ENCODE measurements at places on chromosomes 13 and 19.
A peak's percentile ranks its signal among the peaks of the same experiment; 100 is the strongest.

DNA sequence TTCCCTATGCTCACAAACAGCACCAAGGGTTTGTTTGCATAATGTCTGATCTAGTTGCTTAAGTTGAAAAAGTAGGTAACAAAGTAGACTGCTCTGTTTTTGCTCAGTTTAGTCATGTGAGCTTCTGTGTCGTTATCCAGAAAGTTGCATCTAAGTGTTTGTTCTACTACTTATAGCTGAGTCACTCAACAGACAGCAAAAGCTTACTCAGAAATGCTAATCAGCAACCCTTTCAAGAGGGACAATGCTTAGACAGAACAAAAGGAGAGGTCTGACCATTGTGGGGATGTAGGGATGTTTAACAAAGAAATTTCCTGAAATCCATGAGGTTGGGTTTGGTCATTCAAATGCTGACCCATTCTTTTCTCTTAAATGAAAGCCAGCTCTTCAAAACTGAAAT, 106.4 kb downstream of the ATP8A2 start:
- DNase-seq = no peak

DNA sequence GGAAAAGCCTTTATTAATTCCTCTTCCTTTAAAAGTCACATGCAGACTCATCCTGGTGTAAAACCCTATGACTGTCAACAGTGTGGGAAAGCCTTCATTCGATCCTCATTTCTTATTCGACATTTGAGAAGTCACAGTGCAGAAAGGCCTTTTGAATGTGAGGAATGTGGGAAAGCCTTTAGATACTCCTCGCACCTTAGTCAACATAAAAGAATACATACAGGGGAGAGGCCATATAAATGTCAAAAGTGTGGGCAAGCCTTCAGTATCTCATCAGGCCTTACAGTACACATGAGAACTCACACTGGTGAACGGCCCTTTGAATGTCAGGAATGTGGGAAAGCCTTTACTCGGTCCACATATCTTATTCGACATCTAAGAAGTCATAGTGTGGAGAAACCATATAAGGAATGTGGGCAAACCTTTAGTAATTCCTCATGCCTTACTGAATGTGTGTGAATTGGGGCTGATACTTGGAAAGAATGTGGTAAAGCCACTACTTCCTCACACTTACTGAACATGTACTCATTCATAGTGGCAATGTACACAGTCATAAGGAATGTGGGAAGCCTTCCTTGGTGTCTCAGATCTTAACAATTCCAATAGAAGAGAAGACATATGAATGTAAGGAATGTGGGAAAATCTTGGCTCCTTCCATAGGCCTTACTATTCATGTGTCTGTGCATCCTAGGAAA, 18.8 kb downstream of the ZNF559 start:
- no peak for DNase-seq

GRCh38 chr19:38658462-38659306, 11.2 kb downstream of the ACTN4 start:
- no peak for DNase-seq

GRCh38 chr19:20259615-20260014, 92.6 kb downstream of the ZNF486 start:
- DNase-seq = no peak

DNA sequence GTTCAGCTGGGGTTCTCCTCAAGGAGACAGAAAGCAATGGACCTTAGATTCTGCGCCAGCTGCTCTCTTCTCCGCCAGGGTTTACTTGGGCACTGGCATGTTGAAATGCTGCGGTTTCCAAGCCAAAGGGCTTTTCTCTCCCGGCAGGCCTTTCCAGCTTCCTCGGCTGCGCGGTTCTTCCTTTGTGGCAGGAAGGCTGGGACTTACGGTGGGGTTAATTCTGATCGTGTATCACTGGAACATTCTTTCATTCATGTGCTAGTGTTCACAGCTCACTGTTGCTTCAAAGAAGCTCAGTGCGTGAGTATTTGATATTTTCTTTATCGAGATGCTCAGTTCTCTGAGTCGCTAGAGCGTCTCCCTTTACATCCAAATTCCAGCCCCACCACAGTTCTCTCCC, 723.2 kb downstream of the UQCRFS1 start:
- no peak for DNase-seq

DNA sequence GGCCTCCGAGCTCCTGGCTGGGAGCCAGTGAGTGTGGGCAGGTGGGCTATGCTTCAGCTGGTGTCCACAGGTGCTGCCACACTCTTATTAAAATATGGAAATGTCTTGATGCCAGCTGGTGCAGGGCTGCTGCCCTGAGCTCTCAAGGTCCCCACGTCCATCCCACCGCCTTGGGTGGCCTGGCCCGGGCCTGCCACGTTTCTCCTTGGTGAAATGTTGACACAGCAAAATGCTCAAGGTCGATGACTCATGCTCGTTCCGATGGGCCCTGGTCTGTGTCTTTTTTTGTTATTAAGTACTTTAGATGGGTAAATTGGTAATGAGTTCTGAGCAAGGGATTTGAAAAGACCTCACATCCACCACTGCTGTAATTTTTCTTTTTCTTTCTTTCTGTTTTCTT, 524.7 kb downstream of the MYO16 start:
- no peak for DNase-seq

DNA sequence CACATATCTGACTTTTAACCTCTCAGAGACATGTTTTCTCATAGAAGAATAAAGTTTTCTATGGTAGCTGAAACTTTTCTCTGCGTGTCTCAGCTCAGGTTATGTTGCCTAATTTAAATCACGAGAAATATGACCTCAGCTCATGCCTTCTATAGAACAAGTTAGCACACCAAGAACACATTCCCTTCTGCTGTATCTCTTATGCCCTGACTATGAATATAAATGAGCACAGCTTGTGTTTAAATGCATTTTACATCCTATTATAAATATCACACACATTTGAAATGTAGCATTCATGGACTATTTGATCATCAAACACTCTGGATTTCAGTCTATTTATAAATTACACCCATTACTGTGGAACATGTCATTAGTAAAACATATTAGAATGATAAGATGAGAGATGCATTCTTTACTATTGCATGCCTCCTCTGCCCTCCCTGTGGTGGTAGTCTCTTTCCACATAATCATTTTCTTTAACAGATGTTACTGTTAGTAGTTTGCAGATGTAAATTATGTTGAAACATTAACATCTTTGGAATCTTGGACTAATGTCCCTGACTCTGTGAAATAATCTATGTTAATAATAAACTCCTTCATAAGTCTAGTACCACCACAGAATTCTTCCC, 2044.9 kb upstream of the PCDH20 start:
- DNase-seq = no peak

DNA sequence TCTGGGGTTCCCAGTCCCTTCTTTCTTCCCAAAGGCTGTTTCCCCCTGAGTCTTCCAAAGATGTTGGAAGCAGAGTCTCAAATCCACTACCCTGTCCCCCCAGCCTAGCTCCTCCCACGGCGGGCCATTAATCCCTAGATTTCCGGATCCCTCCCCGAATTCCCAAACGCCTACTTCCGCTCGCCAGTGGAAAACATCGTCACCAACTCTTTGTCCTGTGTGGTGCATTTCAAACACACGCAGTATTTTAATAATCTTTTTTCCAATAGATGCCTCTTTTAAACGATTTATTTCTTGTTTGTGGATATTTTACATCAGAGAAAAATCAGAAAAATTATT, 610 bp downstream of the ZNF791 start:
- DNase-seq = no peak

DNA sequence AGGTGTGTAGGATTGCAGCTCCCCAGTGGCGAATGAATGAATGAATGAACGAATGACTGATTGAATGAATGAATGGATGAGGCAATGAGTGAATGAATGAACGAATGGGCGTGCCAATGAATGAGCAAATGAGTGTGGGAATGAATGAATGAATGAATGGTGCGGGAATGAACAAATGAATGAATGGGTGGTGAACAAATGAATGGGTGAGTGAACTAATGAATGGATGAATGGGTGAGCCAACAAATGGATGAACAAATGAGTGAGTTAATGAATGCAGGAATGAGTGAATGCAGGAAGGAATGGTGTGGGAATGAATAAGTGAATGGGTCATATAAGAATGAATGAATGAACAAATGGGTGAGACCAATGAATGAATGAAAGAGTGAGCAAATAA, 14.7 kb downstream of the ANKRD24 start:
- DNase-seq = no peak

DNA sequence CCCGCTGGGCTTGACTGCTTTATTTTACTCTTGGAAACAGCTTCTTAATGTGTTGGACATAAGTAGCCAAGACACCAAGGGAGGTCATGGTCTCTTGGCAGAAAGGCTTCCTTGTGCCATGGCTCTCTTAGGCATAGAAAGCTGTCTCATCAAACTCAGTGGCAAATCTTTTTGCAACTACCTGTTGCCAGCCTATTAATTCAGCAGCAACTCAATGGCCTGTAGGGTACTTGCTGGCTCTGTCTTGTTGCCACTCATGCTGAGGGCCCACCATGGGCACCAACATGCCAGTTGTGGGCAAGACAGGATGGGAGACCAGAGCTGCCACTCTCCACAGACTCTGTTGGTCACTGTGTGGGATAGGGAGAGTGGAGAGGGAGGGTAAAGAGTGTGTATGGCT, 1209.4 kb downstream of the UQCRFS1 start:
- no peak for DNase-seq

DNA sequence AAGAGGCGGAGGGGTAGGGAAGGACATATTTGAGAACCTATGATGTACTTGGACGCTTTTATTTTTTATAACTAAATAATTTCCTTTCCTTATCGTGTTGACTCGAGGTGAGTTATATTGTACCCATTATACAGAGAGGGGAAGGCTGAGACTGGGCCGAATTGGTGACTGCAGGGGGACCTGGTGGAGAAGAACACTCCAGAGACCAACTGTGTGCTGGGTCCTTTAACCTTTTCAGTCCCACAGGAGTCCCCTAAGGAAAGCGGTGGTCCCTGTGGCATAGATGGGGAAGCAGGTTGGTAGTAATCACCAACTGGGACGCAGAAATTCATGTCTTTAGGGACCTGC, 633 bp downstream of the MYH14 start:
- no peak for DNase-seq

DNA sequence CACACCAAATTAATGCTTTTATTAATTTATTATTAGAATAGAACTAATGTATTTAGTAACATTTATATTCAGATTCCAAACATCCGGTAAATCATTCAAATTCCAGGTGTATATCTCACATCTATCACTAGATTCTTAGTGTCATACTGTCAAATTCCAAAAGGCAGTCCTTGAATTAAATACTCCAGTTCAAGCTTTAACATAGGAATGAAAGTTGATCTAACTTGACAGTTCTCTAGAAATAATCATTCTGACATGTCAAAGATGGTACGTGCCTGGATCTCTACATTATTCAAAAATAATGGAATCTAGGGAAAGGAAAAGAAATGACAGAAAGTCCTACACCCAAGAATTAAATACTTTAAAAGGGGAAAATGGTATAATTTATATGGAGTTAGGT, 1161.5 kb downstream of the PCDH9 start:
- DNase-seq = no peak

- DNase-seq = no peak
Observed at GRCh38 chr13:110126391-110126961, 180.5 kb downstream of the COL4A1 start.

DNA sequence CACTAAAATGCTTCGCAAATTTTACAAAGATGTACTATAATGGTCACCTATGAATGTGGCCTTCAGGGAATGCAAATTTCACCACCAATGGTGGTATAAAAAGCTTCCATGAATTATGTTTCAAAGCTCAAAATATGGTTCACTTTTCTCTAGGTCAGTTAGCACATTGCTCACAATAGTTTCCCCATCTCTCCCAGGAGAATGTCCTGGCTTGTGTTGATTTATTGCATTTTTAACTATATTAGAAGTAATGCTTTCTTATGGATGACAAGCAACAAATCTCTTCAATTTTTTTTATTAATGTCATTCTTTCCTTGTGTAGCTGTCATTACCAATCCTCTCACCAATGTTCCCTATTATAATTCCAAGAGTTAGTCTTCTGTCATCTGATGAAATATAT, 621.2 kb downstream of the TBC1D4 start:
- no peak for DNase-seq

- DNase-seq = peak; percentile 27
Observed at GRCh38 chr13:41463838-41464602, 6.7 kb downstream of the RGCC start.

DNA sequence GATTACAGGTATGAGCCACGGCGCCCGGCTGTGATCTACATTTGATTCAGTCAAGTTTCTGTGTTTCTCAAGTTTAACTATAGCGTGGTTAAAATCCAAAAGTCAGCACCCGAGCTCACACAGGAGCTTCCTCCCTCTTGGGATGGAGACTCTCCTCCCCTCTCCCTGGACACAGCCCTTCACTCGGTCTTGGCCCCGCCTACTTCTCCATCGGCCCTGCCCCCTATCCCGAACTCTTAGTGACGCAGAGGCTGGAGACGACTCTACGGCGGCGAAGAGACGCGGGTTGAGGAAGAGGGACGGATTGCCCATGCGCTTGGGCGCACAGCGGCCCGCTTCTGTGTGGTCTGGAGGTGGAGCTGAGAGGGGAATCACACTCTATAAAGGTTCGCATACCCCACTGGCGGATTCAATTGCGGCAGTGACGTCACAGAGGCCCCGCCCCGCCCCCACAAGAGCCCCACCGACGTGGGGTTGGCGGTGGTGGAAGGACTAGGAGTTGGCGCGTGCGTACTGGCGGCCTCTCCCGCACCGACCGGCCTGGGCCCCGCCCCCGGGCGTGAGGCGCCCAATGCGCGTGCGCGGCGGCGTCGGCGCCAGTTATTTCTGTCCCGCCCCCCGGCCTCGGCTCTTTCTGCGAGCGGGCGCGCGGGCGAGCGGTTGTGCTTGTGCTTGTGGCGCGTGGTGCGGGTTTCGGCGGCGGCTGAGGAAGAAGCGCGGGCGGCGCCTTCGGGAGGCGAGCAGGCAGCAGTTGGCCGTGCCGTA, at the start of gene TRIM28:
Gene TRIM28, plus strand, starts transcription at position 239 of the 765 bp plus-strand sequence. CDS start 694 bp downstream, outside the sequence.
- peak; percentile 100 for DNase-seq

- DNase-seq = no peak
Observed at GRCh38 chr13:37241786-37242185, 136.3 kb upstream of the CSNK1A1L start.

GRCh38 chr19:18310118-18310909, 12.6 kb downstream of the LSM4 start:
- no peak for DNase-seq

DNA sequence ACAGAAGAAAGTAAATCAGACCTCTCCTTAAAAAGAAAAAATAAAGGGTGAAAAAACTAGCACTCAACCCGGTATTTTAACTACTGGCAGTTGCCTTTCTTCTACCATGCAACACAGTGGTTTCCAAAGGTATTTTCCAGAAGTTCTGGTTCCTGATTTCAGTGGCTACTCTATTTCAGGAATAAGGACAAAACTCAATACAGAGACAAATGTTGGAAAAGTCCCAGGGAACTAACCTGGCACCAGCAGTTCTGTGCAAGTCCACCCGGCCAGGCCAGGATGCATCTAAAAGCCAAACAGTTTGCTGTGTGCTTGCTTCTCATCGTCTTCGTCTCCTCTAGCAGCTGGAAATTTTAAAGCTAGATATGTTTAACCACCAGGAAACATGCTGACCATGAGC, 52.5 kb downstream of the FOXO1 start:
- no peak for DNase-seq
